ENCODE measurements at places on chromosomes 1 and 21.

GRCh38 chr1:24913616-24914225 is 16.4 kb downstream of the RUNX3 start:
- DNase-seq, result no peak

- no peak for DNase-seq
Observed at GRCh38 chr1:230256896-230257295, 169.2 kb downstream of the PGBD5 start.

GRCh38 chr1:75330624-75331023 is 196.4 kb downstream of the LHX8 start:
- DNase-seq, result no peak

- DNase-seq, result no peak
Observed at GRCh38 chr1:9291914-9292360, 757 bp upstream of the SPSB1 start.

GRCh38 chr1:244941121-244941520 is 76.8 kb upstream of the HNRNPU start:
- no peak for DNase-seq

DNA sequence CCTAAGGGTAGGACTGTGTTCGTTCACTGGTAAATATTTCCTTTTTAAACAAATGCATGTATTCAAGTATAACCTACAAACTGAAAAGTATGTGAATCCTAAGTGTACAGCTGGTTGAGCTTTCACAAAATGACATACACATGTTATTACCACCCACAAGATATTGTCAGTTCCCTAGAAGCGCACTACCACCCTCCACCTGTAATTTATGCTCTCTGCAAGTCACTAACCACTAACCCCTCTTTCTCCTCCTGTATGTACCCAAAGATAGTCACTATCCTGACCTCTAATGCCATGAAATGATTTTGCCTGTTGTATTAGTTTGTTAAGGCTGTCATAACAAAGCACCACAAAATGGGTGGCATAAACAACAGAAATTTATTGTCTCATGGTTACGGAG is 82.8 kb upstream of the CHODL start:
- no peak for DNase-seq

DNA sequence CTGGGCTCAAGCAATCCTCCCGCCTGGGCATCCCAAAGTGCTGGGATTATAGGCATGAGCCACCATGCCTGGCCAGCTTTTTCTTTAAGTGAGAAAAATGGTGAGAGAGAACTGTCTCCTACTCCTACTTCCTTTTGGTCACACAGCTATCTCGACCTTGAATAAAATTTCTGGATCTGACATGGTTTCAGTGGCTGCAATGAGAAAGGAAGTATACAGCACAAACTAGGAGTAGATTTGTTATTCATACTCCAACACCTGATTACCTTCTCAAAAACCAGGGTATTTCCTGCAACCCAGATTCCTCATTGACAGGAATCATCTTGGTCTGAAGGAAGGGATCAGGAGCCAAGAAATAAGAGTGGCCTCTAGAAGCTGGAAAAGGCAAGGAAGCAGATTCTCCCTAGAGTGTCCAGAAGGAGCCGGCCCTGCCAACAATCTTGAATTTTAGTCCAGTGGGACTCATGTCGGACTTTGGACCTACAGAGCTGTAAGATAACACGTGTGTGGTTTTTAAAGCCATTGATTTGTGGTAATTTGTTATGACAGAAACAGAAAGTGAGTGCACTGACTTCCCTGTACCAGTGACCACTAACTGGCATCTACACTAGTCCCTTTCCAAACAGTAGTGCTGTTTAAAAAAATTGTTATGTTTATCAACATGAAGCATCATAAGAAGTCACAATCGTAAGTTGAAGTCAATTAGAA is 516.6 kb downstream of the SMYD3 start:
- DNase-seq, result no peak

DNA sequence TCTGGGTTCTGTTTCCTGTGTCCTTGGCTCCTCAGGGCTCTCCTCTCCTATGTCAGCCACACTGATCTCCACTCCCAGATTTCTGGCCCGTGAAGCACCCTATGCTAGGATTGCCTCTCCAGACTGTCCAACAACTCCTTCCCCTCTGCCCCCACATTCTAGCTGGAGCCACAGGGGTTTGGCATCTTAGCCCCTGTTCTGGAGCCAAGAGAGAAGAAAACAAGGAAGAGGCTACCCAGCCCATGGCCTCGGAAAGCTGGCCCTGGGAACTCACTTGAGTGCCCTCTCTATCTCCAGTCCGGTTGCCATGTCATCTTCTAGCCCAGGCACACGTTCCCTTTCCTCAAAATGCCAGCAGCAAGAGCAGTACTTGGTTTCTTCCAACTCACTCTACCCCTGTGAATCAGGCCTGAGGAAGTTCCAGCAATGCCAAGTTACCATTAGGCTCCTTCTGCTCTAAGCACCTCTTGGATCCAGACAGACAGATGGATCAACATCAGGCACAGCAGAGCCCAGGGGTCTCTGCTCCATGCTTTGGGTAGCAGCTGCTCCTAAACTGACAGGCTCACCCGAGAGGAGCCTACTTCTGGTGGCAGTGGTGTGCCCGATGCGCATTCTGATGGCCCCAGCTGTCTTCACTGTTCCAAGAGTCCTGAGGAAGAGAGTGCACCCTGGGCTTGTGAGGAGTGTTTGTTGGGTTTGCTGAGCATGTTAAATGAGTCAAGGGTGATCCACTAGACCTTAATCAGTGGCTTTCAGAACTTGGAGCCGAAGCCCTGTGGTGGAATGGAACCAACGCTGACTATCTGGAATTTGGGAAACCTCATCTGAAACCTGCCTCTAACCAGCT is 11.6 kb upstream of the GPR61 start:
- no peak for DNase-seq

- DNase-seq, result no peak
Observed at GRCh38 chr1:16209847-16210407, 2.5 kb downstream of the ARHGEF19 start.

- DNase-seq, result no peak
Observed at GRCh38 chr1:43705334-43705733, 2.0 kb upstream of the ST3GAL3 start.

GRCh38 chr1:18578271-18578670 is 52.4 kb upstream of the PAX7 start:
- DNase-seq, result no peak

GRCh38 chr1:240613356-240614142 is 1.6 kb upstream of the GREM2 start:
- DNase-seq, result no peak

- DNase-seq, result no peak
Observed at GRCh38 chr1:55127827-55128343, 87.3 kb downstream of the USP24 start.

GRCh38 chr1:14495381-14495780 is 103.1 kb upstream of the KAZN start:
- DNase-seq, result no peak

DNA sequence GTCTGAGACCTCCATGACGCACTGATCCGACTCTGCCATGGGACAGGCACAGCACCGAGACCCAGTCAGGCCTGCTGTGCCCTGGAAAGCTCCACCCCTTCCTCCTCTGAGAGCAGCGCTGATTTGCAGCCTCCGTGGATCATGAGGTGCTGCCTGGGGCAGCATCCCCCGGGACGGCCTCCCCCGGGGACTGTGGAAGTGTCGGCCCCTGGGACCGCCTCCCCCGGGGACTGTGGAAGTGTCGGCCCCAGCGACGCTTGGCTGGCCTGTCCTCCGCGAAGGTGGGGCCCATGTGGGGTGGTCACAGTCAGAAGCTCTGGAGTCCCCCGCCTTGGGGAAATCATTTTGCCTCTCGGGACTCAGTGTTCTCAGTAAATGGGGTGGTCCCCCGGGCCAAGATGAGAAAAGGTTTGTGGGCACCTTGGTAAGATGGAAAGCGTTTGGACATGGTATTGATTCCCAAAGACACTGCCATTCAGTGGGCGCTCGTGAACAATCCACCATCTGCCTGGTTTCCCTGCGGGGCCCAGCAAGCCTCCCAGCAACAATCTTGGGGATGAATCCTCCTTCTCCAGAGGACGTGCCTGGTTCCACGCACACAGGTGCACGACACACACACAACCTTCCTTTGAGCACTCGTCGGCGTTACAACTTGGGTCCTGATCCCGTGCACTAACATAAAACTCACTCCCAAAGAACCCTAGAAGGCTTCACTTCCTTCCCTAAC is 3.0 kb downstream of the TFF2 start:
- no peak for DNase-seq

GRCh38 chr1:2230781-2231531 is 2.8 kb downstream of the SKI start:
- DNase-seq, result no peak

DNA sequence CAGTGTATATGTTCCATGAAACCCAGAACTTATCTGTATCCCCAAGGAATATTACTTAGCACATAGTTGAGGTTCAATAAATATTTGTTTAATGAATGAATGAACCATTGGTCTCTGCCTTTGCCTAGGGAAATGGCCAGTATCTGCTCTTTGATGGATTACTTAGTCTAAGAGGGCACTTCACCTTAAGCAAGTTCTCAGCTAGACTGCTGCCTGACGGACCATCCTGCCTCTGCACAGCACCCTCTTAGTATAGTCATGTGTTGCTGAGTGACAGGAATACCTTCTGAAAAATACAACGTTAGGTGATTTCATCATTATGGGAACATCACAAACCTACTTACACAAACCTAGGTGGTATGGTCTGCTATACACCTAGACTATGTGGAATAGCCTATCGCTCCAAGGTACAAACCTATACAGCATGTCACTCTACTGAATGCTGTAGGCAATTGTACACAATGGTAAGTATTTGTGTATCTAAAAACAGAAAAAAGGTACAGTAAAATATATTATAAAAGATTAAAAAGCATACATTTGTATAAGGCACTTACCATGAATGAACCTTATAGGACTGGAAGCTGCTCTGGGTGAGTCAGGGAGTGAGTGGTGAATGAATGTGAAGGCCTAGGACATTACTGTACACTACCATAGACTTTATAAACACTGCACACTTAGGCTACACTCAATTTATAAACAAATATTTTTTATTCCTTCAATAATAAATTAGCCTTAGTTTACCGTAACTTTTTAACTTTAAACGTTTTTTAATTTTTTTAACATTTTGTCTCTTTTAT is 83.7 kb upstream of the LRRC8D start:
- DNase-seq, result no peak

DNA sequence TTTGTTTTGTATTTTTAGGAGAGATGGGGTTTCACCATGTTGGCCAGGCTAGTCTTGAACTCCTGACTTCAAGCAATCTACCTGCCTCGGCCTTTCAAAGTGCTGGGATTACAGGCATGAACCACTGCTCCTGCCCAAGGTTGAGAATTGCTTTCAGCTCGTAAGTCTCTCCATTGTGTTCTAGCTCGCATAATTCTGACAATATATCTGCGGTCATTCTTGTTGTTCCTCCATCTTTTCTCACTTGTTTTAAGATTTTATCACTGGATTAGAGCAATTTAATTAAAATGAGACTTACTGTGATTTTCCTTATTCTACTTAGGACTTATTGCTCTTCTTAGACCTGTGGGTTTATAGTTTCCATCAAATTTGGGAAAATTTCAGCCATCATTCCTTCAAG is 102.9 kb downstream of the AHCTF1 start:
- DNase-seq, result no peak

GRCh38 chr1:160520999-160521398 is 2.1 kb downstream of the SLAMF6 start:
- DNase-seq, result no peak

GRCh38 chr1:175116903-175117302 is 49.3 kb downstream of the TNN start:
- DNase-seq, result no peak

- no peak for DNase-seq
Observed at GRCh38 chr1:187091666-187092065, 262.9 kb downstream of the PLA2G4A start.

DNA sequence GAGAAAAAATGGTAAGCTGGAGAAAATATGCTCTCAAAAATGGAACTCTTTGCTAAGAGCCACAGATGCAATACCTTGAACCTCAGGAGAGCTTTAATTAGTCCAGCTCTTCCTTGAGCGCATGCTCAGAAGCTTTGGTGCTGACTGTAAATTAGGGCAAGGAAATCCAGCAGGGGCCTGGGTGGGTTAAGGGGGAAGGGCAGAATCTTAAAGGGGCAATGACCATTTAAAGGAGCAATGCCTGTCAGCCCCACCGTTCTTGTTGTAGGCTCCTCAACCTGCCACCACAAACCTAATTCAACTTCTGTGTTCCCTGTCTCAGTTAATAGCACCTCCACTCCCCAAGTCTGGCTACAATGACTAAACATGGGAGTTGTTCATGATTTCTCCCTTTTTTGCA is 6.8 kb upstream of the SLC22A15 start:
- no peak for DNase-seq

- no peak for DNase-seq
Observed at GRCh38 chr21:33943293-33943692, 27.7 kb upstream of the ATP5PO start.

DNA sequence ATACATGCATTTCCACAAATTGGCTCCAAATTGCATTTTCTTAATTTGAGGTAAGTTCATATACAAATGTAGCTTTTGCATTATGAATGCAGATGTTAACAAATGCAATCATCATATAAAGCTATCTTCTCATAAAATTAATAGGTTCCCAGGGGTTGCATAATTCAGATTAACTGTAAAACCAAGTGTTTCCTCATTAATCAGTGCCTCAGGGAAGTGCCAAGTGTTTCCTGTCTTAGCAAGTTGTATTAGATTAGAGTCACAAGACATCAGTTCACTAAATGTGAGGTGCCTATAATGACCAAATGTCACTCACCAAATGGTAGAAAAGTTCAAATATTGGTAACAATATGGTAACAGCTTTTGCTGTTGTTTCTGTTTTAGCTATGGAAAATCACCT is 140.8 kb downstream of the PTGER3 start:
- DNase-seq, result no peak
